ENCODE measurements at places on chromosomes 7 and 10.

DNA sequence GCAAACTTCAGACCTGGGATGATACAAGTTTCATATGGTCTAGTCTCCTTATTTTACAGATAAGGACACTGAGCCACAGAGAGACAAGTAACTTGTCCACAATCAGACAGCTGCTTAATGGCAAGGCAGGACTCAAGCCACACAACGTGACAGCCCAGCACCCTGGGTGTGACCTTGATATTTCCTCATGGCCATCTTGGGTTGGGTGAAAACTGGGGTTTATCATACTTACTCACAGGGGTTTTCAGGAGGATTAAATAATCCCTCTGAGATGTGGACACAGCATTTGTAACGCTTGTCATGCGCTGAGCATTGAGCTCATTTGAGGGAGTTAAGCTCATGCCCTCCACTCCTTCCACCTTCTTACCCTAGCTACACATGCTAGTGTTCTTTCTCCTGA lies 58.0 kb downstream of the ABLIM1 start:
- DNase-seq = no peak

DNA sequence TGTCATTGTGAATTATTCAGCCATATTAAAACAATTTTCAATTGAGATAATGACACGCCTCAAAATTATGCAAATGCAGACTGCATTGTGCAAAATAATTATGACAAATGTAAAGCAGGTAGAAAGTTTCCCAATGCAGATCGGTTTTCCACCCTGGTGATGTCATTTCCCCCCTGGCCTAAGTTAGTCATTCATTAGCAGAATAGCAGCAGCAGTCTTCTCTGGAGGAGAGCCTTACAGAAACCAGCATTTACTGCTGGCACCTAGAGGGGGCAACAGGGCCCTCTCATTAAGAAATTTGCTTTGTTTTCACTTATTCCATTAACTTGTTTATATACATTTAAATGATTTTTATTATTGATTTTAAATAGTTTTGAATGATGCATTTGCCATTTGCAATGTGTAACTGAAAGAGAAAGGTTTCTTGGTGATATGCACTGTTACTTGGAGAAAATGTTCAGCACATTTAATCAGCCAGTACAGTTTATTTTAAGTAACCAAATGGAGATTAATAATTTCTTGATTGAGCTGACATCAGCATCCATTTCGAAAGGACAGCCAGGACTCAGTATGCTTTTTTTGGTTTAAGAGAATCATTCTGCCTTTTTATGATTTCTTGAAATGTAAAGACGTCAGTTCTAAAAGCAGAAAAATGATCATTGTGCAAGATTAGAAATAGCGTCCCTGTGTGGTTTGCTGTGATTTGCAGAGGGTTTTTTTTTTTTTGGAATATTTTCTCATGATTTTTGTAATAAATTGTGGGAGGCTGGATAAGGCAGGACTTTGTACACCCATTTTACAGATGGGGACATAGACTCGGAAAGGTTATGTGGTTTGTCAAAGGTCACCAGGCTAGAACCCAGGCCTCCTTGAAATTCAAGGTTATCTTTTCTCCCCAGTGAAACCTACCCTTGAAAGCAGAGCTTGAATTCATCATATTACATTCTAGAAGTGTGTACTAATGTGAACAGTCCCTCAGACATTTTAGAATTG lies 3.5 kb downstream of the ARID5B start:
- DNase-seq = peak; percentile 79

DNA sequence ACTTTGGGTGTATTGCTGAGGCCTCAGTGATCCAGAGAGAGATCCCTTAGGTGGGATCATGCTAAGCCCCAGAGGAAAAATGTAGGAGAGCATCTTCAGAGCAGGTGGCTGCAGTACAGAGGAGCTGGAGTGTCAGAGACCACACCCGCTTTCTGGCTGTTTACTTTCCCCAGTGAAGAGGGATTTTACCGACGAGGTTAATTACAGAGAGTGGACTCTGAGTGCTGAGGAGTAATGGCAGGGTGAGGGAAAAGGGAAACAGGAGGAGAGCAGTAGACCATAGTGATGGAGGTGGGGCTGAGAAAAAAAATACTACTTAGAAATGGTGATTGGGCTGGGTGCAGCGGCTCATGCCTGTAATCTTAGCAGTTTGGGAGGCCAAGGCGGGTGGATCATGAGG lies 43.3 kb upstream of the HBP1 start:
- DNase-seq = no peak

DNA sequence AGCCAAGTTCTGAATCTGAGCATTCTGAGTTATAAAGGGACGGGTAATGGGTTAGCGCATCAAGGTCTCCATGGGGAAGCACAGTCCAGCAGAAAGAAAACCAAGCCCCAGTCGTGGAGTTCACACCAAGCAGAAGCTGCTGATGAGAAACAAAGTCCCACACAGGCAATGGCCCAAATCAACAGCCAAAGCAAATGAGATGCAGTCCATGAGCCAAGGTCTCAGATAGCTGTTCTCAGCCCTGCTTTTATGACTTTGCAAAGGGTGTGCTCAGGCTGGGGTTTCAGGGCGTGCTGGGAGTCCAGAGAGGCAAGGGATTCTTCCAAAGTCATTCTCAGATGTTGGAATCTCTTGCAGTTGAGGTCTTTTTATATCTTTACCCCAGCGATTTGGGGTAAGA lies 32.0 kb downstream of the THNSL1 start:
- no peak for DNase-seq

GRCh38 chr7:33601884-33602283 lies 303.5 kb upstream of the BMPER start:
- DNase-seq = no peak

DNA sequence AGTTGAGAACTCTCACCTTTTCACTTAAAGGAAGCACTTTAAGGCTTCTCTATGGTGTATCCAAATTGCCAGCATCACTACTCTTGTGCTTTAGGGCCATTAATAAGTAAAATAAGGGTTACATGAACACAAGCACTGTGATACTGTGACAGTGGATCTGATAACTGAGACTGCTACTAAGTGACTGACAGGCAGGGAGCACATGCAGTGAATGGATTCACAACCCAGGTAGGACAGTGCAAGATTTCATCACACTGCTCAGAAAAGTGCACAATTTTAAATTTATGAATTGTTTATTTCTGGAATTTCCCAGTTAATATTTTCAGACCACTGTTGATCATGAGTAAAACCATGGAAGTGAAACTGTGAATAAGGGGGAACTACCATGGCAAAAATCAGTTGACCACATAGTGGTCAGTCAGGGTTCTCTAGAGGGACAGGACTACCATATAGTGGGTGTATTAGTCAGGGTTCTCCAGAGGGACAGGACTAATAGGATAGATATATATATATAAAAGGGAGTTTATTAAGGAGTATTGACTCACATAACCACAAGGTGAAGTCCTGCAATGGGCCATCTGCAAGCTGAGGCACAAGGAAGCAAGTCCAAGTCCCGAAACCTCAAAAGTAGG lies 20.9 kb upstream of the CYP51A1 start:
- DNase-seq = no peak

DNA sequence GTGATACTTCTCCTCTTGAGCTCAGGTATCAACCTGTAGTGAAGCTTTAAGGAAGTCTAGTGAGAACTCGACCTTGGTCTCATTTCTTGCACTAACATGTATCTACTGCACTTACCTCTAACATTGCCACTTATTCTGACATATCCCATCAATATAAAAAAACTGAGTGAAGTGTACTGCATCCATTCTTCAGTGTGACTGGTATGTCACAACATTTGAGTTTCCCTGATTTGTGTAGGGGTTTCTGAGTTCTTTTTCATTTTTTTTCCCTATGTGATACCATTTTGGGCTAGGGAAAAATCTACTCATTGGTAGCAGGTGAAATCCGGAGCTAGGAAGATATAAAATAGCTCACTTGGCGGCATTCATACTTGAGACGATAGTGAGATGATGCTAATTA lies 274.3 kb downstream of the PRKG1 start:
- no peak for DNase-seq

- DNase-seq = no peak
These were observed 237.8 kb downstream of the SEMA3D start for GRCh38 chr7:84949067-84949466.

GRCh38 chr7:37039131-37039749 lies 314.9 kb upstream of the AOAH start:
- no peak for DNase-seq

- no peak for DNase-seq
These were observed 321.3 kb downstream of the BICC1 start for GRCh38 chr10:58833771-58834561.

DNA sequence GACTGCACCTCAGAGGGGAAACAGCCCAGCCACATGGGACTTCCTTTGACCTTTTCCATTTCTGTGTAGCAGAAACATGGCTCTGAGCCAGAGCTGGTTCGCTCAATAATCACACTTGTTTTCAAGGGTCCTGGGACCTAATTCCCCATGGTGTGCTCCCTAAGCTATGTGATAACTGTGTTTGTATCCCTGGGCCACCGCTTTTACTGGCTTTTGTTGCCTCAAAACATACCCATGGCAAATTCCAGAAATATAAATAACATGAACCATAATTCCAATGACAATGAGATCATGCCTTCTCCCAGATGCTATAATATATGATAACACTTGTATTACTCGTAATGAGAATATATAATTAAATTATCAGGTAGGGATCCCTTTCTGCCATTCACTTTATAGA lies 196.4 kb downstream of the GFRA1 start:
- DNase-seq = no peak

DNA sequence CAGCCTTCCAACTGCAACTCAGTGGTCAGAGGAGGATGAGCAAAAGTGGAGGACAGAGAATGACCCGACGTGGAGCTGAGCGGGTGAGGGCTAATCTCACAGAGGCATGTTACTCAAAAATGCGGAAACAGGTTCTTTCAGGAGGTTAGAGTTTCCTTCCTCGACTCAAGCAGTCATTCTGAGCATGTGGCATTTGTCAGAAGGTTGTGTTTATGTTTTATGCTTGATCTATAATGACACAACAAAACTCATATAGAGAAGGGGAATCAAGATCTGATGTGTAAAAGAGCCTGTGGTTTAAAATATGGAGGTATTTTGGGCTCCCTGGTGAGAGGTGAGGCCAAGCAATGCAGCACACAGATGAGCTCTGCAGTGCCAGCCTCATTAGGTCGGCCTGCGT lies 311.4 kb downstream of the ADARB2 start:
- DNase-seq = no peak

- DNase-seq = no peak
These were observed 16.5 kb downstream of the ADAP1 start for GRCh38 chr7:937856-938484.

DNA sequence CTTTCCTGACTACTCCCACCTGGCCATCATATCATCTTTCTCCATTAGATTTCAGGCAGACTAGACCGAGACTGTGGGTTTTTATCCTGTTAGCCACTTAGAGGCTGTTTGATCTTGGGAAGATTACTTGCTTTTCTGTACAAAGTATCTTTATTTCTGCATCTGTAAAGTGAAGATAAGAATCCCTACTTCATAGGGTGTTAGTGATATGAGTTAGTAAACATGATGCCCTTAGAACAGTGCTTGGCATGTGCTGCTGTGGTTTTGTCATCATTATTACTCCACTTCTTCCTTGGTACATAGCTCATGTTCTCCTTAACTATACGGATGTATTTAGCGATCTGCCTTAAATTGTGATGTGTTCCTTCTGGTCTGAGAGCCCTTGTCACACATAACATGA lies 165.2 kb downstream of the AUTS2 start:
- no peak for DNase-seq

GRCh38 chr7:55449205-55449991 lies 84.3 kb downstream of the LANCL2 start:
- no peak for DNase-seq

GRCh38 chr10:114402871-114403540 lies 1.3 kb downstream of the AFAP1L2 start:
- peak; percentile 59 for DNase-seq

GRCh38 chr7:132065193-132065988 lies 509.0 kb upstream of the PODXL start:
- DNase-seq = peak; percentile 99

DNA sequence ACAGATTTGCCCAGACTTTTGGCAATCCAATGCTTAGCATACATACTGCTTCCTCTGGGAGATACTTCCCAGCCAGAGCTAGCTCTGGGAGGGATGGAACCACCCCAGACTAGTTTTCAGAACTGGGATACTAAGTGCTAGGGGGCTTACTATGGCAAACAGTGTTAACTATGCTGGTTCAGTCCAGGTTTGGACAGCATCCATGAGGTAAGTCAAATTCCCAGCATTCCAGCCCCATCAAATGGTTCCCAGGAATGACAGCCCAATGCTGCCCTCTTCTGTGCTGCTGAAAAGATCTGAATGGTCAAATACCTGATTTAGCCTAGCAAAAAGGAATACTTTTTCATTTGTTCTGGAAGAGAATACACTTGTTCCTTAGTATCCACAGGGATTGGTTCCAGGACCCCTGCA lies 141.7 kb upstream of the CCDC6 start:
- peak; percentile 9 for DNase-seq

- DNase-seq = no peak
These were observed 27.4 kb upstream of the CYTH3 start for GRCh38 chr7:6299774-6300173.

DNA sequence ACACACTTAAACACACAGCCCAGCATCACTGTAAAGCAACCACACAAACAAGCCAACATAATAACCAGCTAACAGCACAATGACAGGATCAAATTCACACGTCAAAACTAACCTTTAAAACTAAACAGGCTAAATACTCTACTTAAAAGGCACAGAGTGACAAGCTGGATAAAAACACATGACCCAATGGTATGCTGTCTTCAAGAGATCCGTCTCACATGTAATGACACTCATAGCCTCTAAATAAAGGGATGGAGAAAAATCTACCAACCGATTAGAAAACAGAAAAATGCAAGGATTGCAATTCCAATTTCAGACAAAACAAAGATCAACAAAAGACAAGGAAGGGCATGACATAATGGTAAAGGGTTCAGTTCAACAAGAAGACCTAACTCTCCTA lies 17.2 kb upstream of the PRSS58 start:
- DNase-seq = no peak

GRCh38 chr7:84076219-84076618 lies 118.4 kb downstream of the SEMA3A start:
- no peak for DNase-seq

DNA sequence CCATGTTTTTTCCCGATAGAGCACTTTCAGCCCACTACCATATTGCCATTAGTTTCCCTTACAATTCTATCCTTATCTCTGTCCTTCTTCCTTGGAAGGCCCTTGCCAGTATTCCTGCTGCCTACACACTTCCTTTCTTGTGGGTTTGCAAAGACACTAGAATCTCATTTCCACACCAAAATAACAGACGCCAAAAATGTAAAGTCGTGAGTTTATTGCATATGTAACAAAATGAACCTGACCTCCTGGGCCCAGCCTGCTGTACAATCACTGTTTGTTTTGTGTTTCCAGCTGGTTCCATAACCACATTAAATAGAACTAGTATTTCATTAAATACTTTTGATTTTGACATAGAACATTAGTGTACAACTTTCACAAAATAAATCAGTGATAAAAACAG lies 116.7 kb downstream of the SMURF1 start:
- DNase-seq = no peak
